NCI-H2171 (cell line): ENCODE measurements at places on chromosomes 4 and X.

- no peak for DNase-seq
Measured at GRCh38 chr4:1597021-1597931, 86.8 kb downstream of the FAM53A start.

GRCh38 chr4:115042496-115042895 lies 70.9 kb downstream of the NDST4 start:
- DNase-seq = no peak

DNA sequence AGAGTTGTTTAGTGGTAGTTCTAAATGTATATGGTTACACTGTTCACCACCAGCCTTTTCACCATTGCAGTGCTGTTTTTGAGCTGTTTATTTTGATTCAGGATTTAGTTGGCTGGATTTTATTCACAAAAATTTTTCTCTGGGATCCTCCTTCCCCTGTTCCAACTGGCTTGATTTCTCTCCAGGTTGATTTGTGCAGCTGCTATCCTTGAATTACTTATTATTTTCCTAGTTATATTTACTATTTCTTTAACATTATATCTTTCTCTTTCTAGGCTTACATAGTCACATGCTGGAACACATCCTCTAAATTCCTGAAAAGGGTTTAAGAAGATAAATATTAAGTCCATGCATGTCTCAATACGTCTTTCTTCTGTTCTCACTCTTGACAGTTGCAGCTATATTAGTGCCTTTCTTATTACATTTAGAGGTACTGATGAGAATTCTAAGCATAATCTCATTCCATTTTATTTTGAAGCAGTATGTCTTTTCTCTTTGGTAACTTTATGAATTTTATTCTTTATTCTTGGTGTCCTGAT lies 82.2 kb downstream of the SUPT20HL2 start:
- DNase-seq = no peak

DNA sequence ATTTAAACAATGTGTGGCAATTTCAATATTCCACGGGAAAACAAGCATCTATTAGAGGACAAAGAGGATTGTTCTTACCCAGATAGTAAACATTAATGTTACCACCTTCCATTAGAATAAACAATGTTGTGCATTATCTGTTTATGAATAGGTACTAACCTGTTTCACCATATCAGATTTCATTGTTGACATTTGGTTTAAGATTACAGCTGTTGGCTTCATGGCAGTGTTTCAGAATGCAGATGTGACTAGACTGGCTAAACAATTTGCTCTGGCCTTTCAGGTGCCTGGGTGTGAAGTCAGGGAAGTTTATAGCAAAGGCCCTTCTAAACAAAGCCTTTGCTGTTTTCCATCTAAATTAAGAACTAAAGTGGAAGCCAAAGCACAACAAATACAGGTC lies 464.7 kb upstream of the FAM47C start:
- DNase-seq = no peak

- no peak for DNase-seq
Measured at GRCh38 chr4:71709961-71710360, 73.9 kb downstream of the GC start.

- DNase-seq = no peak
Measured at GRCh38 chrX:132226169-132226568, 6.9 kb upstream of the RAP2C start.

DNA sequence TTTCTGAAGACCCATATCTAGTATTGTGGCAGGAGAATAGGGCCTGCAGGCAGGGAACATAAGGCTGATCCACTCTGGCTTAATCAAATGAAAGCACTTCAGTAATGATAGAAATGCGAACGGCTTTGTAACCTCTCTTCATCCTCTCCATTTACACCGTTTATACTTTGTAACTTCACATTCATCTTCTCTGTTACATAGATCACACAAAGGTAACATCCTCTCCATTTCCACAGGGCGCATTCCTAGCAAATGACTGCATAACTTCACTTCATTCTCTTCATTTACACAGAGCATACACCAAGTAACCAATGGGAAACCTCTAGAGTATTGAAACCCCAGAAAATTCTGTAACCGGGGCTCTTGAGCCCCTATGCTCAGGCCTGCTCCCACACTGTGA lies 65.5 kb upstream of the SLC34A2 start:
- no peak for DNase-seq

DNA sequence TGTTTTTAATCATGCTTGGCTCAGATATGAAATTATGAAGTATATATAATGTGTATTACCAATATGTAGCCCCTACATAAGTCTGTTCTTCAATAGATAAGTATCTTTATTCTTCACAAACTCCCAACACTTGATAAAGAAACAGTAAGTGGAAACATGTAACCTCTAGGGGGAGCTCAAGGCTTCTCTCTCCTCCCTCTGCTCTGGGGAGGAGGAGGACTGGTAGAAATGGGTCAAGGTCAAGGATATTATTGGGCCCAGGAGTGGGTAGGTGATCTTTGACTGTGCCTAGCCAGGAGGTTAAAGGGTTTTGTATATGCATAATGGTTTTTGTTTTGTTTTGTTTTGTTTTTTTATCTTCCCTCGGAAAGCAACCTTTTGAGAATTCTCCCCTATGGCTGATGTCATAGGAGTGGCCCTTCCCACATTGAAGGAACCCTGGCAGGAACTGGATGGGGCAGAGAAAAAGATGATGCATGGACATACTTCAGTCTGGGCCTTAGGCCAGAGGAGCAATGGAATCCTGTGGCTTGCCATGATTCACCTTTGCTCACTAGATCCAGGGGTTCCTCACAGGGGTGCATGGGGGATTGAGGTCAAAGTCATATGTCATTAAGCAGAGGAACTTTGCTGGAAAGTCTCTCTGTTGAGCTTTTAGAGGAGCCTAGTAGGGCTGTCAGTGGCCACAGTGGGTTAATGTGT lies 460.3 kb downstream of the MID1IP1 start:
- DNase-seq = no peak

GRCh38 chrX:55484948-55485347 lies 4.7 kb downstream of the USP51 start:
- no peak for DNase-seq

GRCh38 chr4:147785129-147785528 lies 53.2 kb downstream of the ARHGAP10 start:
- no peak for DNase-seq

DNA sequence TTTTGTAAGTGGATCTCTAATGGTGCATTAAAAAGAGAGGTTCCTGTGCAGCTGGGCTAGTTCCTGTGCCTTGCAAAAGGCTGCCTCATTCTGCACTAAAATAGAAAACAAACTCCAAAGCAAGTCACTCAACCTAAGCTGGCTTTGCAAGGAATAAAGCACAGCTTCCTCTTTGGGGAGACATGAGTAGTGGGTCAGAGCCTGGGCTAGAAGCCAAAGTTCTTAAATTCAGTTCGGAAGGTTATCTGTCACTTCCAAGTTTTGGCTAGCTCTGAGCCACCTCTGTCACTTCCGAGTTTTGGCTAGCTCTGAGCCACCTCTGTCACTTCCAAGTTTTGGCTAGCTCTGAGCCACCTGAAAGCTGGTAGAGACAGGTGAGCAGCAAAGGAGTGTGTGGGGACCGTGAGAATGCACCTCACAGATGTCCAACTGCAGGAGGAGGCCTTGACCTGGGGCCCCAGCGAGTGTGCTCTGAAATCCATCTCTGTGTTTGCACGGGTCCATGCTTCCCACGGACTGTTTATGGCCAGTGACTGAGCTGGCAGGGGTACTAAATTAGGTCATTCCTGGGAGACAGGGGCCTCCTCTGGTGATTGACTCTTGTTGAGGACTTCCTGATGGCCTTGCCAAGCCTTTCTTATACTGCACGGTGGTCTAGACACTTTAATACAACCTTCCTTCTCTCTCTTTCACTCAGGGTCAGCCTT lies 36.4 kb upstream of the MAMLD1 start:
- DNase-seq = no peak

DNA sequence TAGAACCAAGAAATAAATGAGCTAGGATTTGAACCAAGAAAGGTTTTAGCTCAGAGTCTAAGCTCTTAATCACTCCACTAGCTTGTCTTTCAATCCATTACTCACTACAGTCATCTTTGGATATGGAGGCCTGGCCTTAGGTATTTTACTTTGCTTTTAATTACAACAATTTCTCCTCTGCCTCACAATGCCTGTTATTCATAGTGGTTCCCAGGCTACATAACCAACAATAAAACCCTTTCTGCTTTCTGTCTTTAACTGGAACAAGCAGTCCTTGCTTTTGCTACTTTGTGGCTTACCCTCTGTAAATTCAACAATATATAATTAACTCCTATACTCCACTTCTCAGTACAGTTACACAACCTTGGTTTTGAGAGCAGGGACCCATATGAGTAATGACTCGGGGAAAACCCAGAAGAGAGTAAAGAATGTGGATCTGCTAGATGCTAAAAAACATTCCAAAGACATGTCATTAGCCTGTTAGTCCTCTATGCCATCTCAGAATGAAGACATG lies 94.7 kb upstream of the NAP1L5 start:
- no peak for DNase-seq

- DNase-seq = no peak
Measured at GRCh38 chrX:23616361-23616760, 50.9 kb upstream of the PRDX4 start.

- DNase-seq = no peak
Measured at GRCh38 chr4:53686521-53686920, 95.2 kb upstream of the LNX1 start.

DNA sequence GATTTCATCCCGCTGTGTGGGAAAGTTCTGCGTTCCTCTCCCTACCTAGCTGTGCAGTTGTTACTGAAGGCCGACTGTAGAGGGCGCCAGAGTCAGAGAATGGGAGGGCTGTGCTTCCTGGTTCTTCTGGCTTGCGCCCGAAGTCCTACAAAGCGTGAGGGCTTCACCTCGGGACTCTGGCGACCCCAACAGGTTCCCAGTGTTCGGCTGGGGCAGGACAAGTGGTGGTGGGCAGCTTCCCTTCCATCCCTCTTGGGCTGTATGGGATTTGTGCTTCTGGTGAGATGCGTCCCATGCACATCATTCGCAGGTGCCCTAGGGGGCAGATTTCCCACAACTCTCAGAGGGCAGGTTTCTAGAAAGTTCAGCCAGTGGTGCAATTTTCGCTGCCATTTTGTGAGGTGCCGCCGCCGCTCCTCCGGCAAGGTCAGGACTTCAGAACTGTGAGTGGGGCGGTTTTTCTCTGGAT lies 27.3 kb downstream of the CT45A1 start:
- no peak for DNase-seq

GRCh38 chr4:78207951-78208350 lies 150.8 kb downstream of the FRAS1 start:
- no peak for DNase-seq

DNA sequence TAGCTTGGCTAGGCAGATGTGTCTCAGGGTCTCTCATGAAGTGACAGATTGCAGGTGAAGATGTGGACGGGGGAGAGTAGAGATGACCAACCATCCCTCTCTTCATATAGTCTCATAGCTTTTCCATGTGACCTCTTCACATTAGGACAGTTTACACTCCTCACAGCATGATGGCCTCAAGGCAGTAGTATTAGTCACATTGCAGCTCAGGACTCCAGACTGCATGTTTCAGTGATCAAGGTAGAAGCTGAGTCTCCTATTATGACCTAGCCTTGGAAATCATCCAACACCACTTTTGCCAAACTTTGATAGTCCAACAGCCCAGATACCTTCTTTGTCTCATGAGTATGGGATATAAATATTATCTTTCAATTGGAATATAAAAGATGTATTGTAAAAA lies 147.7 kb downstream of the GASK1B start:
- DNase-seq = no peak

GRCh38 chrX:3806630-3807029 lies 93.2 kb upstream of the PRKX start:
- peak; percentile 0 for DNase-seq

DNA sequence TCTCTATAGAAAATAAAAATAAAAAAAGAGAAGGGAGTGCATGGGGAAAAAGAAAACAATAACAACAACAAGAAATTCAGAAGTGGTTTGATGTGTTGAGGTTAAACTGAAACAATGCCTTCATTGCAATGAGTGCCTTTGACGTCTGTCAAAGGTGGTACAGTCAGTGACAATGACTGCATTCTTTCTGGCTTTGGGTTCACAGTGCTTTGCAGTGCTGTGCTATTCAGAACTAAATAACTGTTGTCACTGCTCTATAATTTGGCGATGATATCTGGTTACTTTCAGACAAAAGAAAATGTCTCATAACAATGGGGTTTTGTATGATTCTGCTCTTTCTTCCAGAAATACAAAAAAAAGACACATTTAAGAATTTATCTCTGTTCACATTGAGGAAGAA lies 488.6 kb upstream of the MAGEB2 start:
- no peak for DNase-seq

DNA sequence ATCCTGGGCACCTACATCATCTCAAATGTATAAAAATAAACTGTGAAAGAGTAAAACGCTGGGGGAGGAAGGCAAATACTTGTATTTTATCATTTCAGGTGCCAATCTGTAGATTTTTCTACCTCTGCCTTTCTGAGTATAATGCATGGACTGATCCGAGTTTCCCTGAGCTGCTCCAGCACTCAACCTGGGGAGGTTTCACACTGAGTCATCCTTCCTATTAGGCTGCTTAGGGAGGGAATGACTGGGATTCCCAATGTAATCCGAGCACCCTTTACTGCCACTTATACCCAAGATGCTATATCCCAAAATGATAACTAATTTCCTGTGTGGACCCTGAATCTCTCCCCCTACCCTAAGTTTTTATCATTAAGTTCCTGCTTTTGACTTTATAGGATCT lies 126.6 kb downstream of the HNRNPD start:
- DNase-seq = no peak

- no peak for DNase-seq
Measured at GRCh38 chrX:72294497-72294896, 11.2 kb downstream of the CITED1 start.

GRCh38 chr4:52511825-52512224 lies 147.3 kb downstream of the USP46 start:
- no peak for DNase-seq

DNA sequence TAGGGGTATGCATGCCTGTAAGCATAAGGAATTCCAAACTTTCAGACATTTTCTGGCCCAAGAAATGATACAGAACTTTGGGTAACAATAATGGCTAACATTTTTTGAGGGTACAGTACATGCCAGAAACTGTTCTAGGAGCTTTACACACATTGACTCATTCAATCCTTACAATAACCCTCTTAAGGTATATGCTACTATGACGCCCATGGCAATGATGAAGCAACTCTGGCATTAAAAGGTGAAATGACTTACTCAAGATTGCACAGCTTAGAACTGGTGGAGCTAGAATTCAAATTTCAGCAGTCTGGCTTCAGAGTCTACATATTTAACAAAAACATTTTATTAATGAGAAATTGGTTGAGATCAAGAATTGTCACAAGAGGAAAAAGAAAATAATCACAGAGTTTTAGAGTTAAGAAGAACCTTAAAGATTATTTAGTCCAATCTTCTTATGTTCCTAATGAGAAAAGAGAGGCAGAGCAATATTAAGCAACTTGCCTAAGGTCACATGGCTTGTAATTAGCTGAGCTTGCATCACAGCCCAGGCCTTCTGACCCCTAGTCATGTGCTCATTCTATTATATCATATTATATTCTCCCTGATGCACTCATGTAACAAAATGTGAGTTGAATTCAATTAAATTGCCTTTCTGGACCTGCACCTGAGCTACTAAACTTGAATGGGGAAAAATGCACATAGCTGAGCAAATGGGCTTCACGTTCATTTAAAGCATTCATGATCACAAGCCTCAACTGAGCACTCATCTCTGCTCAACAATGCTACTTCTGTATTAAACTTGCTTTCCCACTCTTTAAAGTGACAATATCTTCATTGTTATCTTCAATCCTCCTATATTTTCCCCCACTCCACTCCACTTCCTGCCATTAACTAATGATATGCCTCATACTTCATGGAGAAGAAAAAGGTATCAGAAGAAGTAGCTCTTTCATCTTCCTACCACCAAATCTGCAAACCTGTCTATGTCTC lies 73.2 kb downstream of the ENOX2 start:
- DNase-seq = no peak

- DNase-seq = no peak
Measured at GRCh38 chr4:59553721-59554091, 1646.4 kb upstream of the ADGRL3 start.
